ENCODE measurements at places on chromosomes 4 and X.

- DNase-seq, result no peak
Measured at GRCh38 chr4:111937368-111937767, 207.9 kb upstream of the FAM241A start.

- no peak for DNase-seq
Measured at GRCh38 chrX:41009850-41010846, 75.1 kb upstream of the USP9X start.

DNA sequence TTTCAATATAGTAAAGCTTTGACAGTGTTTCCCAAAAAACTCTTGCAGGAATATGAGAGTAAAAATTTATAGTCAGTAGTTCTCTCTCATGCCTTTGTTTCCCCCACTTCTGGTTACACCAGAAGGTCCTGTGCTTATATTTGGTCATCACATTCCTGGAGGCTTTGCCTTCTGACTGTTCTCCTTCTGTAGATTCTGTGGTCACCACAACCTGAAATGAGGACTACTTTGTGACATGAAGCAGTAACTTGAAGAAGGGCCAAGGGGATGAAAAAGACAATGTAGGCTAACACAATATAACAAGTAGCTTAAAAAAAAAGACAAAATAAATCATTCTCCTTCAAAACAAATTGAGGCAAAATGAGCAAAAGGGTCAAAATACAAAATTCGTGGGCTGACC, 366.2 kb upstream of the NR3C2 start:
- DNase-seq, result no peak

DNA sequence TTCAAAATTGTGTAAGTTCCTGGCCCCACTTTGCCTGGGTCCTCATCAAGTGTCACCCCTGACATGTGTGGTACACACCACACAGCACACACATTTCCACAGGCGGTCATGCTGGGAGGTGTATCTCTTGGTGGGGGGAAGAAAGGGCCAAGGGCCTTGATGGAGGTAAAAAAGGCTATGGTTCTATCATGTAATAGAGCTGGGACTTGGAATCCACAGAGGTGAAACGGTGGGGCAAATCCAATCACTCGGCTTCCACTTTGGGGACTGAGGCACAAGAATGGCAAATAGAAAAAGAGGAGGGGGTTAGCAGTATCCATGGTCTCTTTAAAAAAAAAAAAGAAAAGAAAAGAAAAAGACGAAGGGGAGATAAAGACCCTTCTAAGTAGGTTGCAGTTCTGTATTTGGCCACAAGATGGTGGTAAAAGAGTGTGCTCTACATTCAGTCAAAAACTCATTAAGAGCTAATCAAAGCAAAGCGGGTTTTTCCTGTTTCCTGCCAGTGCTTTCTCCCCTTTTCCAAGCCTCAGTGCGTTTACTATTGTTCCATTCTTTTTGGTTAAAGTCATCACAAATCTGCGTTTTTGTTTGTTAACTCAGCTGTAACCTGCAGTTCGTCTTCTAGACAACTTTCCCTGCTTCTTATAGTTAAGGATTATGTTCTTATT, 37.0 kb upstream of the ATP6AP2 start:
- no peak for DNase-seq

DNA sequence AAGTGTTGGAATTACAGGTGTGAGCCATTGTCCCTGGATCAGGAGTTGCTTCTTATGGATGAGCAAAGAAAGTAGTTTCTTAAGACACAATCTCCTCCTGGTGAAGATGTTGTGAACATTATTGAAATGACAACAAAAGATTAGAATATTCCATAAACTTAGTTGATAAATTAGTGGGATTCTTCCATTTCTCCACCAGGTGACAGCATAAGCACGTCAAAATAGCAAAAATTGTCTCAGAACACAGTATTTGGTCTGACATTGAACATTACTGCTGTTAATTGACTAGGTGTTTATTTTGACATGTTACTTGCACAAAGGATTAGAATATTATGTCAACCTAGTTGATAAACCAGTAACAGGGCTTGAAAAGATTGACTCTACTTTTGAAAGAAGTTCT, 21.6 kb downstream of the CLDN34 start:
- no peak for DNase-seq

DNA sequence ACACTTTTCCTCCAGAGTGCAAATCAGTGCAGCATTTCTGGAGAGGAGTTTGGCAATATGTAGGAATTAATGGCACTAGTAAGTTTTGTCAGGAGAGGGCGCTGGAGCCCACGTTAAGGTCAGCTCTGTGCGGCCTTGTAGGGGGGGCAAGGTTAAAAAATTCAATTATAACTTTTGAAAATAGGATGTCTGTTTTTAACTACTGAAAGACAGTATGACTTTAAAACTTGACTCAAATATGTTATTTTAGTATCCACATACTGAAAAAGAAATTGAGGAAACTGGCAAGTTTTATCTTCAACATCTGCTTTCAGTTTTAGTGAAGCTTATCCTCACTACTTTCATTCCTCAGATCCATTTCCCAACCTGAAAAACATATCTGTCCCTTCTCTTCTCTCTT, 30.9 kb upstream of the HSD17B13 start:
- DNase-seq, result no peak

- no peak for DNase-seq
Measured at GRCh38 chr4:97910005-97910404, 233.3 kb downstream of the STPG2 start.
